ENCODE measurements at places on chromosomes 12 and 14.

DNA sequence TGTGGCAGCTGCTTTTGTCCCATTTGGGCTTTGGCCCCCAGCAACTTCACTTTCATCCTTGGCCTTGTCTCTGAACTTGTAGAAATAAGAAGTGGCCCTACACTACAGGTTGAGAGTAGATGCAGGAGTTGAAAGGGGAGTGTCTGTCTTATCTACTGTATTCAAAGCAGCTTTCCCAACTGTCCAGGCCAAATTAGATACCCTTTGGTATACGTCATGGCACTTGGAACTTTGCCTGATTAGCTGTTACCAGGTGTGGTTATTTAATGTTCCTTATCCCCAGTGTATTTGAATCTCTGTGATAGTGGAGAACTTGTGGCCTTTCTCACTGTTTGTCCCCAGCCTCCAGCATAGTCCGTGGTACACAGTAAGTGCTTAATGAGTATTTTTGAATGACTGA, 33.5 kb downstream of the SUDS3 start:
- DNase-seq: no peak

GRCh38 chr12:62834971-62835547, 99.9 kb downstream of the PPM1H start:
- no peak for DNase-seq

DNA sequence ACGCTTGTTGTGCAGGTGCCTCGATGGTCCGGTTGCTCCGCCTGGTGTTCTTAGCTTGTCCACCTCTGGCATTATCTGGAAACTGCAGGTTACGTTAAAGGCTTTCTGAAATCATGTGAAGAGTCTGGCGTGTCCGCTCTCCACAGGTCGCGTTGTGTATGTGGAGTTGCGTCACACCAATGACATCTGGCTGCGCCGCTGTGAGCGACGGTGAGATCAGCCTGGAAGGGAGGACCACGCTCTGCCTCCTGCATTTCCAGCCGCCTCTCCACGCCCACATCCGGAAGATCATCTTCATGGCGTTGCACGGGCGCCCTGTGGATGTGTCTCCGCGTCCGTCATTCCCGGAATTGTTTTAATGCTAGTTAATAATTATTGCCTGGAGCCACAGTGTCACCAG, 50.6 kb upstream of the GALNT9 start:
- DNase-seq: no peak

DNA sequence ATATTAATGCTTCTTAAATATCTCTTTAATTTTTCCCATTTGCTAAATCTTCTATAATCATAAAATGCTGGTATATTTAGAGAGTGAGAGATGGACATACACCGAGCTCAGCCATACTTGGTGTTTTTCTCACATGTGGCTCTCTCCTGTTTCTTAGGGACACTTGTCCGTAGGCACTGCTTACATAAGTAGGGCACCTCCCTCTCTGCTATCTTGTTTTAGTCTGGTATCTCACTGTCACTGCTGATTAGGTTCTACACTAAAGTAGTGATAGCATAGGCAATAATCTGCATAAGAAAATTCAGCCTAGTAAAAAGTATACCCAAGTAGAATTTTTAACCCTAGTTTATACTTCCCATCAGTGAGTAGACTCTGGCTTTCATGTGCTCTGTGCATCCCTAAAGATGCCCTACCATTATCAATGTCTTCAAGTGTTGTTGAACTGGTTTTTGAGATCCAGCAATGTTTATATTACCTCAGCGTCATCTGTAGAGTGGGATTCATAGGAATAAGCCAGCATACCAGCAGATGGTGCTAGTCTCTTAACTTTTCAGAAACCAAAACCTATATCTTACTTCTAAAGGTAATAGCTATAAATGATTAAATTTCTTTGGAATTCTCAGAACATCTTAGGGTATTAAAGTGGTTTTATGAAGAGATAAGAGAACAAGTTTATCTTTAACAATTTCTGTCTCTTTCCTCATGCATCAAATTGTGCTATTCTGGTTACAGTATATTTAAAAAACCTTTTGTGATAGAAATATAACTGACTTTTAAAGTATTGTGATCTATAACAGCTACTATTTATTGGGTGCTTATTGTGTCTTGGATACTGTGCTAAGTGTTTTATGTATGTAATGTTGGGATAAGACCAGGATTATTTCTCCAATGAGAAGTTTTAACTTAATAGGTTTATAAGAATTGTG, 32.9 kb downstream of the ARID2 start:
- no peak for DNase-seq

- DNase-seq: no peak
Measured at GRCh38 chr14:79543348-79543747, 668.0 kb downstream of the DIO2 start.

DNA sequence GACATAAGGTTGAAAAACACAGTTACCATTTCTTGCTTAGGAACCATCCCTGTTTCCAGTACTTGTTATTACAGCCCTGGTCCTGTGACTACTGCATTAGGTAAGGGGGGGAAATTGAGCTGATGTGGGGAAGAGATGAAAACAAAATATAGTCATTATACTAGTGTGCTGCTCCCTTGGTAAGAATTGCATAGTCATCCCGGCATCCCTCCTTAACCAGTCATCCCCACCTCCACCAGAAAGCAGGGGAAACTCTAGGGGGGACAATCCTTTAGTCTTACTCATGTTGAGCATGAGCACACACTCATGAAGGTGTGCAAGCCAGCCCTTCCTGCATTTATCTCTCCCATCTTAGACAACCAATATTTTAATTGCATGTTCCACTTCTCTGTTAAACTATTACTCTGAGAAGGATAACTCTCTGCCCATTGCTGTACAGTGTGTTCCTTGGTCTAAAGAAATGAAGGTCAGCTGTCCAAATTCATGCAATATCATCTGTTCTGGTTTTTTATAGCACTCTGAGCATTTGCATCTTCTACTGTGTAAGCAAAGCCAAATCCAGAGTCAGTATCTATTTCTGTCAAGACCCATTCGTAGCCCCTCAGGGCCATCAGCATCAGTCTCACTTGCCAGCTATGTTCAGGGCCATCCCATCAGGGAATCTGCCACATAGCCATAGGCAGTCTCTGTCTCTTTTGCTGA, 46.8 kb downstream of the TMEM30B start:
- no peak for DNase-seq

DNA sequence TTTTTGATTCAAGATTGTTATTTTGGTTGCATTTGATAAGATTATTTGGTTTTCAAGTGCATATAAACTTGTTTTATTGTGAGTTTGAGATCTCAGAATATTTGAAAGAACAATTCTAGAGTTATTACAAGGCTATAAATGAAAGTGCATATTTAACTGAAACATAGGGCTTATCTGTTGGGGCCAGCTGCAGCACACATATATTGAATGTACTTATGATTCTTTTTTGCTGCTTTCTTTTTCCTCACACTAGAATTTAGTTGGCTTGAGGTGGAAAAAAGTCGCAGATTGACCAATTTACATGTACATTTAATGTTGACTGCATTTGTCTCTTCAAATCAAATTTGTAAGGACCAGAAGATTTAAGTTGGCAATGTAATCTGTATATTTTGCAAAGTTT, 88.0 kb downstream of the PCNX1 start:
- DNase-seq: no peak

GRCh38 chr12:87991483-87991882, 37.7 kb downstream of the C12orf50 start:
- DNase-seq: no peak

DNA sequence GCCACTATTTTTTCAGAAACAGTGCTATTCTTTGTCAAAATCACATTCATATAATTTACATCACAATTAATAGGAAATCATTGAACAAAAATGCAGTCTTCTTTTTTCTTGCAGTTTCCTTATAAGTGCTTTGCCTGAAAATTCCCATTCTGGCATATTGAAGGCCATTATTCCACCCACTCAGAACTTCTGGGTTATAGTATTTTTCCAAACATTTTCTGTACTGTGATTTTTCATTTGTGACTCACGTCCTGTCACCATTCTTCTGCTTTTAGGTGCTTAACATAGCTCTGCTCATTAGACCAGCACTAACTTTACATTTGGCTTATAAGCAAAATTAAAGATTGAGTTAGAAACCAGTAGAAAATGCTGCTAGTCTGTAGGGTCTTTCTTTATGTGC, 241.0 kb upstream of the NPAS3 start:
- no peak for DNase-seq

DNA sequence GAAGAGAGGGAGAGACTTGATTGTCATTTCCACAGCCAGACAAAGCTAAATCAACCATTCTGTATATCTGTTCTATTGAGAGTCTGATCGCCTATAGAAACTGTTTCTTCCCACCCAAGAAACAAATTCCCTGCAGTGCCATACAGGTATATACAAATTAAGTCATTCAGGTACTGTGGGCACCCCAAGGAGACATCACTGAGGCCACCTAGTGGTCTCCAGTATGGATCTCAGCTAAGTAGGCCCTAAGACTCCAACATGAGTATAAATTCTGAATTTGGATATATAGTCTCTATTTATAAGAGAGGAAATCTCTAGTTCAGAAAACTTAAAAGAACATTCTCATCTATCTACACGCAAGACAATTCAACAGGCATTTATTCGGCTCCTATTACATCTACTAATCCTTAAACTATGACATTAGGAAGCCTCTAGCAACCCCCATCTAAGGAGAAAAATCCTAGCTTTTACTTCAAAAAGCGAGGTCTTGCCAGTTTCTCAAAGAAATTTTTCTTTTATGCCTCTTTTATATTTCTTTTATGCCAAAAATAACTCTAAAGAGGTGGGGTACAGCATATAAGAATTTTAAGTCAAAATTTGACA, 62.6 kb downstream of the DCAF5 start:
- no peak for DNase-seq

DNA sequence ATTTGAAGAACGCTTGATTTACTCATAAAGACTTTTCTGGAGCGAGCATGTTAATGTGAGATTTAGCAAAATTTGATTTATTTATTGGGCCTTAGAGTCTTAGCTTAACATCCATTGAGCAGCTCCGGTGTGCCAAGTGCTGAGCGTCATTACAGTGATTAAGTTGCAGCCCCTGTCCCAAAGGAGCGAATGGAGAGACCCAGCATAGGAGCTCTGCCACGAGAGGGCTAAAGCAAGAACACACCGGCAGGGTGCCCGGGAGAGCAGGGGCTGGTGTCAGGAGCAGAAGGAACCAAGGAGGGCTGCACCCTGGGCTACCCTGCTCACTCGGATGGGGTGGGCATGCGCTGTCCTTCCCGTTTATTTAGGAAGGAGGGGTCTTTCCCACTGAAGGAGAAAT, 50.6 kb downstream of the PPP2R5C start:
- DNase-seq: no peak

DNA sequence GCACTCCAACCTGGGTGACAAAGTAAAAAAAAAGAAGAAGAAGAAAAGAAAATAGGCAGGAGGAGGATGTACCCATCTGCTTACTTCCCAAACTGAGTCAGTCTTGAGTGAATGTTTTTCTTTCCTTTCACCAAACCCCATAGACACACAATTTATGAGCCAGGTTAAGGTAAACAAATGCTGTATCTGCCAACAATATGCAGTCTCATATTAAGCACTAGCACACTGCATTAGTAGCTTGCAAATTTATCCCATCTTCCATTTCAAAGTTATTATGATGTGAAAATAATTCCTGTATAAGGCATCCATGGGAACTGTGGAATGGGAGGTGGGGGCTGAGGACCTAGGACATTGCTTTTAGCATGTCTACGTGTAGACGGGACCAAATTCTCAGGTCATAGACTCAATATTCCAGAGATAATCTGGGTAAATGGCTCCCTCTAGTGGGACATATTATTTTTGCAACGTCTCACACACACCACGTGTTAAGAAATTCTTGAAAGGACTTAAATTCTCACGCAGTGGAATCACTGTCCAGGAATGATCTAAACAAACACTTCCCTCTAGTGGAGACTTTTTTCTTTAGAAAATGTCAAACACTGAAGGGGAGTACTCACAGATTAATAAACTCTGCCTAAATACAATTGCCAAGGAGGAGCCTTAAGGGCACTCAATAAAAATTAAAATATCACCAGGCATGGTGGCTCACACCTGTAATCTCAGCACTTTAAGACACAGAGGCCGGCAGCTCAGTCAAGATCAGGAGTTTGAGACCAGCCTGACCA, 17.1 kb upstream of the OR10P1 start:
- no peak for DNase-seq

DNA sequence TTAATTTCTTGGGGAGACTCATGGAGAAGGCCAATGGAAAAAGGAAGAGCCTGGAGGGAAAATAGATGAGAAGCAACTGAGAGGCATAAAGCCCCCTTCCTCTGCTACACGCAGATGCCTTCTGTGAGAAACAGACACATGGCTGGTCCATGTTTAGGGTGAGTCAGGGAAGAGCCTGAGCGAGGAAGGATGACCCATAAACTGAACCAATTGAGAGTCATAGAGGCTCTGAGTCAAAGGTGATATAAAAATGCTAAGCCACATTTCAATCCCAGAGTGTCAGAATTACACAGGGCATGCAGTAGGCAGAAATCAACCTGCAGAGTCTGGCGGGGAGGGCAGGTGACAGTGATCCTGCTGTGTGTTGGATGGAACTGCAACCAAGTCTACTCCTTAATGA, 30.1 kb upstream of the NEDD1 start:
- no peak for DNase-seq

DNA sequence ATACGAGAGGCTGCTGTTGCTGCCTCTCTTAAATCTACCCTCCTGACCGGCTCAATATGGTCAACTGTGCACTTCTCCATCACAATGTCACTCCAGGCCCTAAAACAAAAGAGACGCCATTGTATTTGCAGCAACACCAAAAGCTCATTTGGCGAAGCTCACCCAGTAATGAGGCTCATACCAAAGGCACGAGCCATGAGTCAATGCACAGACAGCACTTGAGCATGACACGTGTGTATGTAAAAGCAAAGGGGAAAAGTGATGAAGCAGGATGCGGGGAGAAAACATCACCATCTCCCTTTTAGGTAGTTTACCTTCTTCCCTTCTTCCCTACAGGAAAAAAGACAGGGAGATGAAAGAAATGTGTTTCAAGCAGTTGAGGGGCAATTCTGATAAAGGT, 150.3 kb downstream of the FOXN3 start:
- no peak for DNase-seq

GRCh38 chr14:75433631-75434071, 5.8 kb downstream of the JDP2 start:
- no peak for DNase-seq

GRCh38 chr14:51228391-51228790, 11.7 kb upstream of the TMX1 start:
- DNase-seq: no peak

GRCh38 chr12:131026754-131027153, 73.0 kb downstream of the ADGRD1 start:
- no peak for DNase-seq

DNA sequence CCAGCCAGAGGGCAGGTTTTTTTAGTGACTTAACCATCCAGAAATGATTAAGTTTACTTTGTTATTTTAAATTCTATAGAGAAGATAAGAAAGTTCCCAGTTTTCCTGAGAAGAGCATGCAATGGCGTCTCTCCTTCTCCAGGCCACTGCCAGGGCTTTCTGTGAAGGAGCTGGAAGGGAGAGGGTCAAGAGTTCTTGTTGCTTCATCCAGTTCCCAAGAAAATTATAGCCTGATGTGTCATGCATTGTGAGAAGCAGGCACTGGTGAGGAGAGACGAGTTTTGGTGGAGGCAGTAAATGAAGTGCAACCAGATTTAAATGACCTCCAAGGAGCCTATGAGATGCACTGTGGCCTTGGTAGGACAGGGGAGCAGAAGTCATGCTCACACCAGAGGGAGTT, 14.2 kb downstream of the ELK3 start:
- DNase-seq: no peak

Data from activated naive CD4-positive, alpha-beta T cell (primary cell).